ENCODE measurements at places on chromosomes 2 and 18.
A peak's percentile ranks its signal among the peaks of the same experiment; 100 is the strongest.

DNA sequence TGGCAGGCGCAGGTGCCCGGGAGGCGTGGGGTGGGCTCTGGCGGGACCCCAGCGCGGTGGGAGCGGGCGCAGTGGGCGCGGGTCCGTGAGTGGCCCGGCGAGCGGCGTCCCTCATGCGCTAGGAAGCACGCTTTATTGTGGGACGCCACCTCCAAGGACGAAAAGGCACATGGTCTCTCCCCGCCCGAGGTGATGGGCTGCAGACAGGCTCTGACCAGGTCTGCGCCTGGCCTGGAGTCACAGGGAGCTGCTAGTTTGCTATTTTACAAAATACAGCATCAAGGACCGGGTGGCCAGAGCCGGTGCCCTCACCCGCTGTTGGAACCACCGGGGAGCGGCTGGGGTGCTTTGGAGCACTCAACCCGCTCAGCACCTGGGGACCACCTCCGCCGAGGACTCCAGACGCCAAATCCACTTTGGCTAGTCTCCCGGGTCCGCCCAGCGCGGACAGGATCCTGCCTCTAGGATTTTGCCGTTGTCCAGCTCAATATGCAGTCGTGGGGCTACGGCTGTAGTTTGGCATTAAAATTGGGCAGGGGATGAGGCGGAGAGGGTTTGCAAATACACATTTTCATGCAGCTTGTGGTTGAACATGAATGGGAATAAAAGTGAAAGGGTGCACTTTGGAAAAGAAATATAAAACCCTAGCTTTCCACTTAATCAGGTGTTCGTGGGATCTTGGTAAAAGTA is 65.4 kb downstream of the LRRFIP1 start:
- DNase-seq: no peak

- DNase-seq: peak; percentile 96
Measured at GRCh38 chr18:35345460-35345921, 1.3 kb upstream of the ZNF24 start.

DNA sequence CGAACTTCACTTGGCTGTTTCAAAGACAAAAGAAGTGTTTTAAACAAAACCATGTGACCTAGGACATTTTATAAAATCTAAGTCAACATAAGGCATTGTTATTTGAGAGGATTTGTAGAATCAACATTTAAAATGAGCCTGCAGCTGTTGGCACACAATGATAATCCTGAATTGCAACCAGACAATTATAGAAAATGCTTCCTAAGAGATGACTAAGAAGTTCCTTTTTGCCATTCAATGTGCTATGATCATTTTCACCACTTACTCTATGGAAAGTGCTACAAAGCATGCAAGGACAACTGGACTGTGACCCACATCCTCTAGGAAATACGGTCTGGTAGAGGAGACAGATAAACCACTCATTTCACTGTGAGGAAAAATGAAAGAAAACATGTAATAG is 246.4 kb downstream of the CDH20 start:
- no peak for DNase-seq

DNA sequence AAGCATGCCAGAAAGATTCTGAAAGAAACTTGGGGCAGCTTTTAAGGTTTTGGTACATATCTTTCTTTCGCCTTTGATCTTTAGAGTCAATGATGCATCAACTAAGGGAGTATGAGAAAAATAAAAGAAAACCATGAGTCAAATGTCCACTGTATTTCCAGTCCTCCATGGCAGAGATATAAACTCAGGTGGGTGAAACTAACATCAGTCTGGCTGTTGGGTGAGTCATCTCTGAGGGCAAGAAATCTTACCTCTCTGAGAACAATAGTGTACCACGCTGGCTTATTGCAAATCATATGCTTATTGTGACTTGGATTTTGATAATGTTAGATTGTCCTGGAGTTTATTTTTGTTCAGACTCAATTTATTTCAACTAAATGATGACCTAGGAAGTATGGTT is 521.0 kb downstream of the PLCL1 start:
- no peak for DNase-seq

DNA sequence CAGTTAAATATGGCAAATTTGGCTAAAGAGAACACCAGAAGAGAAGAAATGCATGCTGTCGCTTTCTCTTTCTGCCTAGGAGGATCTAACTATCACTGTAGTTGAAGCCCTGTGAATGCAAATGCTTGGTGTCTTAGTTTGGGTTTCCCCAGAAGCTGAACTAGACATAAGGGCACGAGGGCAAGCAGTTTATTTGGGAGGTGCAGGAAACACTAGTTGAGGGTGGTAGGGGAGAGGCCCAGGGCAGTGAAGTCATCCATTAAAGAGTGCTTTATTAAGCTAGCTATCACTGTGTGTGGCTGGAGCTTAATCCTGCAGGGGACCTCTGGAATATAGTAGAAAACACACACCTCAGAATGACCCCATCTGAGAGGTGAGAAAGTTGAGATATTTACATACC is 639.8 kb upstream of the ZEB2 start:
- DNase-seq: no peak

GRCh38 chr18:45871431-45872084 is 46.1 kb downstream of the SIGLEC15 start:
- no peak for DNase-seq

GRCh38 chr18:45487581-45487980 is 127.7 kb upstream of the SLC14A2 start:
- no peak for DNase-seq

- DNase-seq: no peak
Measured at GRCh38 chr2:134866498-134867099, 28.2 kb downstream of the ACMSD start.

GRCh38 chr2:133266926-133267590 is 301.2 kb downstream of the NCKAP5 start:
- DNase-seq: peak; percentile 28

DNA sequence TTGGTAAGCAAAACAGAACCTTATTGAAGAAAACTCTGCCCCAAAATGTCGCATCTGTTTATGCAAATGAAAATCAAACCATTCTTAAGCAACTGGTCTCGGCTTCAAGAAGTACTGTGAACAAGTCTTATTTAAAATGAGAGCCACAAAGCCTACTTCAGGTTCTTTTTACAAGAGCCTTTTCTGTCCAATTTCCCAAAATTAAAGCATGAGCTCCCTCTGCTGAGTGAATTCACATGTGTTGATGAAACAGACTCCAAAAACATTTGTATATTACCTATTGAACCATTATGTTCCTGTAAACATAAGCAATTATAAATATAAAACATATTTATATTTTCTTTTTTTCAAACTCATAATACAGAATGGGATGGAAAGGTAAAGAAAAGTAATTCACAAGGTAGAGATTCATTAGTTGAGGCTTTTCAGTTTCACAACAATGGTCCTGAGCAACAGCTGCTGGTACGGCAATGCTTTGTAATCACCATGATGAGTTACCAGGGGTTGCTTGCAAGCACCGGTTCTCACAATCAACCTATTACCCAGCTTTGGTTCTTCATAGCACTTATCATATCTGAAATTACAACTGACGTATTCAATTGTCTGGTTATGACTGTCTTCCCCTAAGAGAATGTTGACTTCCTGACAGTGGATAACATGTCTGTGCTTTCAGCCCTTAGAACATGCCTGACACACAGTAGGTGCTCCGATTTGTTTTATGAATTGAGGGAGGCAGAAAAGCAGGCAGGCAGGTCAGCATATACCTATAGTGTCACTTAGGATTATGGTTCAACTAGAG is 108.4 kb upstream of the BZW1 start:
- peak; percentile 33 for DNase-seq

- no peak for DNase-seq
Measured at GRCh38 chr2:85851253-85852151, 37.3 kb downstream of the ST3GAL5 start.

GRCh38 chr2:31467426-31467825 is 52.9 kb upstream of the XDH start:
- DNase-seq: peak; percentile 30

DNA sequence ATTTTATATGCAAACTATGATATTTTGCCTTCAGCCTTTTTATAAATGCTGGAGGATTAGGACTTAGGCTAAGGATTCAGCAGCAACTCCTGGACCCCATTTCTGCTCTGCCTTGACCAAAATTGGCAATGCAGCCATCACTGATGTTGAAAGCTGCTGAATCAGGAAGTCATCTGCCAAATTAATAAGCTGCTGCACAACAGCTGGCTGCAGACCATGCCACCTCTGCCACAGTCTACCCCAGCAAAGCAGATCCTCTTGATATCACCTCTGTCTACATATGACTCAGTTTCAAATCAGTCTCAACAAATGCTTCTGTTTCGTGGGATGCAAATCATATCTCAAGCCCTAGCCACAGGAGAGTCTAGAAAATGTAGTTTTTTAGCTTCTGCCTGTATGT is 7.1 kb upstream of the SOS1 start:
- no peak for DNase-seq

DNA sequence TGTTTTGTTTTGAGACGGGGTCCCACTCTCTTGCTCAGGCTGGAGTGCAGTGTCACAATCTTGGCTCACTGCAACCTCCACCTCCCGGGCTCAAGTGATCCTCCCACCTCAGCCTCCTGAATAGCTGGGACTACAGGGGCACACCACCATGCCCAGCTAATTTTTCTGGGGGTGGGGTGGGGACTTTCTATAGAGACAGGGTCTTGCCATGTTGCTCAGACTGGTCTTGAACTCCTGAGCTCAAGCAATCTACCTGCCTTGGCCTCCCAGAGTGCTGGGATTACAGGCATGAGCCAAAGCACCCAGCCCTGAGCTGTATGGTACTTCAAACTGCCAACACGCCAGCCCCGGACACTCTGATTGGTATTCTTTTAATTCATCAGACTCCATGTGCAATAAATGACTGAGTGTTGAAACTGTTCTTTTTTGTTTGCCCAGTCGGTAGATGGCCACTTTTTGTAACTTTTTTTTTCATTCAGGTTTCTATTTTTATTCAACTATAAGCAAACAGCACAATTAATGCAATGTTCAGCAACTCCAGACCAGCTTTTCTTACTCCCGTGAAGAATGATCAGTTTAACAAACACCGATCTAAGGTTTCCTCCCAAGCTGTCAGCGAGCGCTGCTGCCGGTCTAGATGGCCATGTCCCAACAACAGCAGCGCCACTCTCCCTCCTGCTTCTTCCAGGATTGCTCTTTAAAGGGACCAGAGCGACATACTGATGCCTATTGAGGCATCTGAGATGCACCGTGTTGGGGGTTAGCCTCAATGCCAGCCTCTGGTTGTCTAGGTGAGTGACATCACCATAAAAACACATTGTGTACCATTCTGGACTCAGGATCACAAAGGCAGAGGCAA is 12.5 kb upstream of the TGOLN2 start:
- DNase-seq: peak; percentile 10

- no peak for DNase-seq
Measured at GRCh38 chr18:21830532-21830931, 89.9 kb downstream of the MIB1 start.

DNA sequence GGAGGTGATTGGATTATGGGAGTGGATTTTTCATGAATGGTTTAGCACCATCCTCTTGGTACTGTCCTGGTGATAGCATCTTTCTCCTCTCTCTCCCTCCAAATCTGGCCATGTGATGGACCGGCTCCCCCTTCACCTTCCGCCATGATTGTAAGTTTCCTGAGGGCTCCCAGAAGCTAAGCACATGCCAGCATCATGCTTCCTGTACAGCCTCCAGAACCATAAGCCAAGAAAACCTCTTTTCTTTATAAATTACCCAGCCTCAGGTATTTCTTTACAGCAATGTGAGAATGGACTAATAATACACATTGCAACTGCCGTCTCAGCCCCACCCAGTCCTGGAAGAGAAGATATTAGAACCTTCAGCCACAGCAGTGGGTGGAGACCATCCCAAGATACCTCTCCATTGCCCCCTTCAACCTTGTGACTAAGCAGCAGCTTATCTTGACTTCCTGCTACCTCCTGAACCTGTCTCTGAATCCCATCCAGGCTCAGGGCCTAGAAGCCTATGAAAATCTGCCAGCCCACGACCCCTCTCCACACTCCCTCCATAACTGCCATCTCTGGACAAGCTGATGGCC is 81.8 kb upstream of the AGAP1 start:
- DNase-seq: no peak

GRCh38 chr2:34337735-34338134 is 738.6 kb upstream of the FAM98A start:
- no peak for DNase-seq

- DNase-seq: no peak
Measured at GRCh38 chr2:47676261-47676926, 106.6 kb upstream of the MSH6 start.

GRCh38 chr2:175005733-175006264 is 618 bp upstream of the CHN1 start:
- DNase-seq: no peak

All from NCI-H510A treated with DMSO at 0.1 percent for 48 hours (cell line).